ENCODE measurements at places on chromosomes 13 and 19. TPM values are rescaled to one million over a fixed set of nuclear protein-coding genes. Genes with fewer than 3 reads are reported as not detected.

Gene KLK10
- total RNA-seq: not detected

Gene ZNF790
- total RNA-seq: 4.5 TPM

Gene ZNF260
- total RNA-seq: 7.1 TPM

Gene C5AR2
- not detected for total RNA-seq

Gene FLT3LG
- total RNA-seq: 52.3 TPM

Gene ZNF358
- total RNA-seq: 5.1 TPM

Gene ZNF99
- total RNA-seq: not detected

Gene WDR88
- total RNA-seq: not detected

Gene N4BP2L1
- total RNA-seq: 7.3 TPM

Gene UBE2L5
- not detected for total RNA-seq

Gene ZNF419
- 4.2 TPM for total RNA-seq

Gene PPP1R37
- total RNA-seq: 24.9 TPM

Gene CYP4F12
- total RNA-seq: not detected

Gene CCDC61
- total RNA-seq: 18.0 TPM

Gene ZNF681
- 4.3 TPM for total RNA-seq

Gene ZNF837
- 1.2 TPM for total RNA-seq

Gene SLC7A9
- not detected for total RNA-seq

Gene COL5A3
- 2.8 TPM for total RNA-seq

Gene FAM83E
- total RNA-seq: 11.3 TPM

Gene ZNF540
- 0.53 TPM for total RNA-seq

Gene FPR1
- total RNA-seq: not detected

Gene GPR12
- not detected for total RNA-seq

Gene CCDC70
- total RNA-seq: not detected

Gene LRRC25
- total RNA-seq: not detected

Gene KLK2
- total RNA-seq: not detected

Gene ZNF763
- 0.56 TPM for total RNA-seq

Gene ZFP36
- 50.8 TPM for total RNA-seq

Gene ZNF555
- total RNA-seq: 1.2 TPM

Gene SPTBN4
- 2.1 TPM for total RNA-seq

Gene KASH5
- 0.27 TPM for total RNA-seq

Gene SLC25A42
- 8.9 TPM for total RNA-seq

Gene ZNF30
- 4.8 TPM for total RNA-seq

Gene ATXN8OS
- total RNA-seq: not detected

Gene AMH
- 5.8 TPM for total RNA-seq
